Glomerular endothelial cell (primary cell): ENCODE measurements at places on chromosomes 13 and 19.

GRCh38 chr13:113869263-113869662 is 5.4 kb upstream of the GAS6 start:
- DNase-seq: no peak

GRCh38 chr13:46041419-46041839 is 11.1 kb downstream of the ZC3H13 start:
- no peak for DNase-seq

DNA sequence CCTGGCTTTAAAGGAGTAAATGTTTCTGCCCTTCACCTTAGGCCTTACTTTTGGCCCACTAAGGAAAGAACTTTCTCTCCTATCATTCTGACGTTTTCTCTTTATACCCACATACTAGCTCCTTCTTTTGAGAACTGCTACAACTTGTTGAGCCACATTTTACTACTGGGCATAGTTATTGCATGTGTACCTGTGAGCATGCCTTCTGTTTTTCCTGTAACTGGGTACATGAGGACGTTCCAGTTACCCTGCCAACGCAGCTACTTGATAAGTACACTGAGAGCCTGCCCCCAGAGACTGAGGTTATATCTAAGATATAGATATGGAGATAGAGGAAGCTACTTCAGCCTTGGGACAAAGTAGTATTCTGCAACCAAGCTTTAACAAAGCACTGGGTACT is 3.5 kb downstream of the CCDC169 start:
- DNase-seq: no peak

DNA sequence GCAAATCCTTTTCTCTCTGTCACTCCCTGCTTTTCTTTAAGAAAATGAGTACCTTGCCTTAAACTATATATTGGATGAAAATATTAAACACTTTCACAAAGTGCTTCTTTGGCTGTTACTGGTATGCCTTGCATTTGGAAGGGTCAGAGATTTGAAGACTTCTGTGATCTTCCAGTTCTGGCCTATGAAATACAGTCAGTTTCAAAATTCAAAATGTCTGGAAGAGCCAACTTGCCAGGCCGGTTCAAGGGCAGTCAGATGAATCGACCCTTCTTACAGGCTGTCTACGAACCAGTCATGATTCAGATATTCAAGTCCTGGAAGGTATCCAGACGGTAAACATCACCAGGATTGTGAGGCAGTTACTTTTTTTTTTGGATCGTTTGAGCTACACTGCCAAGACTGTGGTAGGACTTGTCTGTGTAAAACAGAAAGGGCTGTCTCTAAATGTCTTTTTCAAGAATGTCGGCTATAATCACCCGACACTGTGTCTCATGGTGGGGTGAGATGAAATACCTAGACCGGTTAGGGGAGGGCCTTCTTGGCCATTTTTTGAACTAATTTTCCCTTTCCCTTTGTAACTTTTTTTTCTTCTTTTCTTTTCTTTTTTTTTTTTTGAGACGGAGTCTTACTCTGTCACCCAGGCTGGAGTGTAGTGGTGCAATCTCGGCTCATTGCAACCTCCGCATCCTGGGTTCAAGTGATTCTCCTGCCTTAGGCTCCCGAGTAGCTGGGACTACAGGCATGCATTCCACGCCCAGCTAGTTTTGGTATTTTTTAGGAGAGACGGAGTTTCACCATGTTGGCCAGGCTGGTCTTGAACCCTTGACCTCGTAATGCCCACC is 11.2 kb downstream of the ACTN4 start:
- DNase-seq: peak; percentile 94

DNA sequence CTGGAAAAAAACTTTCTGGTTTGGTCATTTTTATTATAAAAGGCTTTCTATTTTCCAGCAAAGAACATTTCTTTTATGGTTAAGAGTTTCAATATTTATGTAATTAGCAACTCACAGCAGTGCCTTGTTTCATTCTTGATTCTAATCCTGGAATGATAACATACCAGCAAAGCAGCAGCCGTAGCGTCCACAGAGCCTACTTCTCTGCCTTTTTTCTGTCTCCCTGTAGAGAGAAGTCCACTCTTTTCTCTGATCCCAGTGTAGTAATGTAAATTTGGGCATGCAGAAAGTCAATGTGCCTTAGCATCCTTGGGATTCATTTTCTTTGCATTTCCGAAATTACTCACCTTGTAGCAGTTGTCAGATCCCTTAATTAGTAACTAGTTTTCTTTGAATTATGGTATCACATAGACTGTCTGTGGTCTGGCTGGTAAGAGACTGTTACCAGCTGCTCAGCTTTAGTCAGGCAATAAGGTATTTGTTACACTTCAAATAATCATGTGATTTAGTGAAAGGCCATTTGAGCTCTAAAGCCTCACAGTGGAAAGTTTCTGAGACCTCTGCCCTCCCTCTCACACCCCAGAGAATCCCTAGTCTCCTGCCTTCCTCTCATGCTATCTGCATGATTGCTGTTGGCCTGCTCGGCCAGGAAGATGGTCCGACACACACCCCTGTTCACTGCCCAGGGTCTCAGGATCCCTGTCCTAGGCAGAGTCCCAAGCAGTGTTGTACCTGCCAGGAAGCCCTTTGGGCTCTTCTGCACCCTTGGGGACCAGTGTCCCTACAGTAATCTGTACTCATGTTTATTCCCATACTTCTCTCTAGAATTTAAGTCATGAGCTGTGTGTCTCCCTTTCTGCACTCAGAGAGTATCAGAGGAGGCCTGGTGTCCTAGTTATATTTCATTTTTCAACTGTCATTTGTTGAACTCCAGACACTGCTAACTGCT is 86.3 kb downstream of the LRCH1 start:
- DNase-seq: no peak

GRCh38 chr13:27487776-27488175 is 37.4 kb upstream of the MTIF3 start:
- DNase-seq: no peak
